Activated CD4-positive, alpha-beta memory T cell treated with anti-CD3 and anti-CD28 coated beads for 36 hours (primary cell): ENCODE measurements at places on chromosomes 6 and 20. TPM values are rescaled to one million over a fixed set of nuclear protein-coding genes. Genes with fewer than 3 reads are reported as not detected.
A peak's percentile ranks its signal among the peaks of the same experiment; 100 is the strongest.

- no peaks in the 10 kb centered on the region for H3K4me1 ChIP-seq
- DNase-seq = no peak
- H3K27ac ChIP-seq = no peak overlapping the region
- H3K4me3 ChIP-seq = no peak overlapping the region
- no peaks in the 10 kb centered on the region for H3K27me3 ChIP-seq
Measured at GRCh38 chr6:147080225-147080624, 124.0 kb upstream of the STXBP5 start.

GRCh38 chr6:134684423-134684795 is 265.5 kb downstream of the ALDH8A1 start:
- no peaks in the 10 kb centered on the region for H3K27me3 ChIP-seq
- DNase-seq = no peak
- H3K4me1 ChIP-seq = no peaks in the 10 kb centered on the region
- H3K27ac ChIP-seq = no peak overlapping the region
- H3K4me3 ChIP-seq = no peak overlapping the region

- no peak overlapping the region for H3K27ac ChIP-seq
- no peak overlapping the region for H3K4me3 ChIP-seq
- no peaks in the 10 kb centered on the region for H3K27me3 ChIP-seq
- no peaks in the 10 kb centered on the region for H3K4me1 ChIP-seq
Measured at GRCh38 chr6:161761966-161762365, 488.1 kb upstream of the AGPAT4 start.

Gene MCM9
- 14.7 TPM for total RNA-seq

DNA sequence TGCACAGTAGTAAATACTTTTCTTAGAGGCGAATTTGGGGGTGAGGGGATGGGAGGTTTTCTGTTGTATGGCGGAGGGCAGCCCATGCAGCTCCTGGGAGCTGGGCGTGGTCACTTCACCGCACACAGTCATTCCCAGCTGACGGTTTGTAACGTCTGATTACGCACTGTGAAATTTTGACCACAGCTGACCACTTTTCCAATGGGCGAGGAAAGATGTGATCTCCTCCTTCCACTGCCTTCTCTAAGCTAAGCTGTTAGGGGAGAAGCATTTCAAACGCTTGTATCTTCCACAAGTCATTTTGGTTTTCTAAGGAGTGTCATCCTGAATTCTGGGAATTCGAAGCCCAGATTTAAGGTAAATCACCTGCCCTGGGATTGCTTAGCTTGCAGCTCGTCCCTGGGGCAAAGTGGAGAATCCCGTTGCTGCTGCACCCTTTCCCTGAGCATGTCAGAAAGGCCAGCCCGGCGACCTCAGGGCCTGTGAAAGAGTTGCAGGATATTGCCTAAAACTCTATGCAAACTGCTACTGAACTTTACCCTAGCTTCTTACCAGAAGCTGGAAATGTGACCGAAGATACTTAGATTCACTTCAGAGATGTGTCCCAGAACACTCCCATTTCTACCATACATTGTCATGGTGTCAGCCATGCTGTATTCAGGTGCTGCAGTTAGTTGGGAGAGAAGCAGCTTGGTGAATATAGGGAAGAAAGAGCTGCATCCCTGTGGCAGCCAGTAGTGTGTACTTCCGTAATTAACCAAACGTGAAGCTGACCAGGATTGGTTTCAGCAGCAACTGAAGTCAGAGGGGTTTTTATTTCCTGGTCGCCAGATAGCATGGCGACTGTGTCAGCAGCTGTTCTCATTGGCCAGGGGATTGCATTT is 58.9 kb downstream of the RREB1 start:
- H3K4me3 ChIP-seq = no peak overlapping the region
- H3K27ac ChIP-seq = no peak overlapping the region
- no peak for DNase-seq
- H3K27me3 ChIP-seq = no peaks in the 10 kb centered on the region
- peaks cover 42% of the 10 kb centered on the region for H3K4me1 ChIP-seq

Gene CDKN1A
- total RNA-seq = 64.2 TPM

- no peaks in the 10 kb centered on the region for H3K4me1 ChIP-seq
- H3K27ac ChIP-seq = no peak overlapping the region
- no peaks in the 10 kb centered on the region for H3K27me3 ChIP-seq
- H3K36me3 ChIP-seq = no peaks in the 10 kb centered on the region
Measured at GRCh38 chr6:160831739-160832138, 129.7 kb downstream of the PLG start.

Gene SALL4
- total RNA-seq = not detected

GRCh38 chr6:44127186-44128019 is at the start of the genes MRPL14 and TMEM63B:
MRPL14 (minus strand) TSS chr6:44127452; CDS start chr6:44116611, 10,841 bp downstream.
TMEM63B (plus strand) TSS chr6:44127554; CDS start chr6:44134585, 7,031 bp downstream.
- peaks cover 46% of the 10 kb centered on the region for H3K4me1 ChIP-seq
- peak within 1 kb of the TSS; percentile 92 for H3K4me3 ChIP-seq

GRCh38 chr6:37799263-37799644 is 20.3 kb upstream of the ZFAND3 start:
- peaks cover 5% of the 10 kb centered on the region for H3K4me1 ChIP-seq
- no peak overlapping the region for H3K4me3 ChIP-seq
- H3K27ac ChIP-seq = no peak overlapping the region
- H3K27me3 ChIP-seq = no peaks in the 10 kb centered on the region
- no peaks in the 10 kb centered on the region for H3K36me3 ChIP-seq

GRCh38 chr20:9110365-9110764 is 41.5 kb downstream of the PLCB4 start:
- H3K27ac ChIP-seq = no peak overlapping the region
- no peaks in the 10 kb centered on the region for H3K4me1 ChIP-seq
- no peak overlapping the region for H3K4me3 ChIP-seq
- DNase-seq = no peak
- H3K36me3 ChIP-seq = no peaks in the 10 kb centered on the region

- H3K27ac ChIP-seq = no peak overlapping the region
- H3K4me3 ChIP-seq = no peak overlapping the region
- no peaks in the 10 kb centered on the region for H3K36me3 ChIP-seq
- no peak for DNase-seq
- no peaks in the 10 kb centered on the region for H3K27me3 ChIP-seq
Measured at GRCh38 chr20:57790176-57790575, 80.4 kb upstream of the PMEPA1 start.

GRCh38 chr20:12717061-12717460 is 291.7 kb upstream of the SPTLC3 start:
- no peak overlapping the region for H3K27ac ChIP-seq
- H3K27me3 ChIP-seq = no peaks in the 10 kb centered on the region
- H3K36me3 ChIP-seq = no peaks in the 10 kb centered on the region
- no peak for DNase-seq
